ENCODE measurements at places on chromosomes 2 and 18.

- peak; percentile 52 for DNase-seq
Observed at GRCh38 chr18:62716619-62717168, 1.4 kb downstream of the PHLPP1 start.

DNA sequence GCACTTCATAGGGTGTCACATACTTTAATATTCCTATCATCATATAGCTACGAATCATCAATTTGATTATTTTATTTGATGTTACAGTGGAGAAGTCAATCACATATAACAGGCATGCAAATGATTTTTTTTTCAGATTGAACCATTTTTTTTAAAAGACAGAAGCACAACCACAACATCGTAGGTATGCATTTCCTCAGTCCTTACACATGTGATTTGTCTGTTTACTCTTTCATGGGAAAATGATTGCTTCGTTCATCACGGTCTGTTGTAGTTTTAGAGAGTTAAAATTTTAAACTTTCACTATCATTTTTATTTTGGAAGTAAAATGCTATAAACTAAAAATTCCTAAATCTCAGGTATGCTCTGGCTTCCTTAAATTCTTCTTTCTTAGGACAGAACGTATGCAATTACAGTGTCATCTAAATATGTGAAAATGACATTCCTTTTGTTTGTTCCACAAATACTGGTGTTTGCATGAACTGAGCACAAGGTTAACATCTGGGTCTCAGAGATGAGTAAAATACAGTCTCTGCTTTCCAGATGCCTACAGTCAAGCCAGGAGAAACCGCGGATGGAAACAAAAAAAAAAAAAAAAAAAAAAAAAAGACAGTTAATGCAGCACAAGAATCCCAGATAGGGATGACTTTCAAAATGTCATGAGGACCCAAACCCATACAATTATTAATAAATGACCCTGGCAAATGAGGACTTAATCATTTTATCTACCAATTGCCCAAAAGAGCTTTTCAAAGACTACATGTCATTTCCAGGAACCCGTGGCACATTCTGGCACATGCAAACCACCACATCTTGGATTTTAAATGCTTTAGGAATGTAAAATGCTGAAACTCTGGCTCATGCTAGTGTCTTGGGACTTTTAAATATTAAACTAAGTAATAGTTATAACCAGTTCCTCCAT, 201.2 kb downstream of the LRP1B start:
- DNase-seq = no peak

DNA sequence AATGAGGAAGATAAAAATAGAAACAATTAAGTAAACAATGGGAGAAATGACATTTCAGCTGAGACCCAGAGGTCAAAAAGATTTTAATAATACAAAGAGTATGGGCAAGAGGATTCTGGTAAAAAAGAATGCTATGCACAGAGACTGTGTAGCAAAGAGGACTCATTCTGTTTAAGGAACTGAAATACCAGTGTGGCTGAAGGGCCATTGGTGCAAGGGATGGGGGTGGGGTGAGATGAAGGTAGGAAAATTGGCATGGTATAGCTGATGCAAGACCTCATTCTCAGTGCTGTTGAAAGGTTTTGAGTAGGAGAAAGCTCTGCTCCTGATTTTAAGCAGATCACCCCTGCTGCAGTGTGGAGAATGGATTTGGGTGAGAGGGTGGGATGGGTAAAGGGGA, 10.8 kb downstream of the GALNT1 start:
- no peak for DNase-seq

DNA sequence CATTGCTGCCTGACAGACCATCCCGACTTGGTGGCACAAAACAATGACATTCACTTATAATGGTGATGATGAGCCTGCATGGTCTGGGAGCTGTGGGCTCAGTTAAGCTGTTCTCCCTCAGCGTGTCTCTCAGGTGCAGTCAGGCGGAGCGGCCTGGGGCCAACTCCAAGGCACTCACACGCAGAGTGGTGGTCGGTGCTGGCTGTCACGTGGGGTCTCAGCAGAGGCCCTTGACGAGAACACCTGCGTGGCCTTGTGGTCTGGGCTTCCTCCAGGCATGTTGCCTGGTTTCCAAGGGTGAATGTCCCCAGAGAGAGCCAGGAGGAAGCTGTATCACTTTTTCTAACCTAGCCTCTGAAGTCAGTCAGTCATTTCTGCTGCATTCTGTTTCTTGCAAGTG, 29.8 kb downstream of the ARMC9 start:
- DNase-seq = no peak

GRCh38 chr2:129320288-129320687, 659.2 kb upstream of the RAB6C start:
- no peak for DNase-seq

- no peak for DNase-seq
Observed at GRCh38 chr18:49544362-49544761, 17.5 kb upstream of the LIPG start.

DNA sequence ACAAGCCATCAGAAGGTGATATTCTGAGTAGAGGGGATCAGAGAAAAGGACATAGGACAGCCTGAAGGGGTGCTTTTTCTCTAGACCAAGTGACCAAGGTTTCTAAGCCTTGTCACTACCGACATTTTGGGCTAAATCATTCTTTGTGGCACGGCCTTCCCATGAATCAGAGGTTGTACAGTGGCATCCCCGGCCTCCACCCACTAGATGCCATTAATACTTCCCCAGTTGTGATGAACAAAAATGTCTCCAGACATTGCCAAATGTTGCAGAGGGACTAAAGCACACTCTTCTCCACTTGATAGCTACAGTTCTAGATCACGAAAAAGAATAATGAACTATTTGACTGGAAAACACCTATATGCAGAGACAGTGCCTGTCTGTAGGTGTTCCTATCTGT, 143.6 kb downstream of the PID1 start:
- no peak for DNase-seq

- DNase-seq = no peak
Observed at GRCh38 chr2:62469114-62469513, 36.9 kb downstream of the TMEM17 start.

DNA sequence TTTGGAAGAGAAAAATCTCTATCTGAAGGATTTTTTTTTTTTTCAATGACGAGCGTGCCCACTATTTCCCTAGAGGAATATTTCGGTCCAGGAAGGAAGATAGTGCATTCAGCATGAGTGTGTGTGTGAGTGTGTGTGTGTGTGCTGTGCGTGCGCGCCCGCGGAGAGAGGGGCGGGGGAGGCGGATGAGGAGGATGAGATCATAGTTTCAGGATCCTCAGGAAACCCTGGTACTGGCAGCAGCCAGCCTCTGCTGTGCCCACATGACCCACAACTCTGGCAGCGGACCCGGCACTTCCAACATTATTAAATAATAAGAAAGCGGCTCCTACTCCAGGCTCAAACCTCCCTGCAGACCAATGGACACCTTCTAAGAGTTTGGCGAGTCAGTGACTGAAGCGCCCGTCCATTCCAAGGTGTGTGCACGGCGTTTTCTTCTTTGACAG, 217.0 kb upstream of the DTNA start:
- DNase-seq = peak; percentile 81

GRCh38 chr18:28736223-28736622, 559.3 kb upstream of the CDH2 start:
- DNase-seq = no peak

GRCh38 chr2:9417725-9418124, 5.6 kb downstream of the ITGB1BP1 start:
- no peak for DNase-seq

- DNase-seq = no peak
Observed at GRCh38 chr18:62452280-62452831, 70.5 kb upstream of the ZCCHC2 start.

DNA sequence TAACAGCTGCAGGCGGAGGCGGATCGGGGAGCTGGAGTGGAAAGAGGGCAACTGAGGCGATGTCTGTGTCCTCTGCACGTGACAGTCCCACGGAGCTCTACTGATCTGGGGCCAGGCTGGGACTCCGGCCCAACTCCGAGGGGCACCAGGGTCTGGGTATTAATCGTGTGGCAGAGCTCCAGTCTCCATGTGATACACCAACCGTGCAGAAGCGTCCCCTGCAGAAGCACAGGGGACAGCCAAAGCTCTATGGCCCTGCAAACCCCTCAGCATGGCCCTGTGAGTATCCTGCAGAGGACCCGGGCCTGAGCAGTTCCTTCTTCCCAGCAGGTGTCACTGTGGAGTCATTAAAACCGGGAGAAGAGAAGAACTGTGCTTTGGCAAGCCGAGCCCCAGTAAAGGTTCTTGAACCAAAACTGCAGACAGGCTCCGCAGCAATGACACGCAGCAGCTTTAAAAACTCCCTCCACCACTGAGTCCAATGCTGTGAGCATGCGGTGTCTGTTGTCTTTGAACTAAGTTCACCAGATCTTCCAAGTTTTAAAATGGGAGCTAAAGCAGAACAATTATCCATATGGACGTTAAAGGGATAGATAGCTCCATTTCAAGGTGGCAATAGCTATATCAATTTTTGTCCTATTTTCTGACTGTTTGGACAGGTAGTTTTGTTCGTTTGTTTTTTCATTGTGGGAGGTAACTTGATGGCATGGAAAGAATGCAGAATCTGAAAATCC, 79.4 kb downstream of the TMEM182 start:
- DNase-seq = peak; percentile 47

DNA sequence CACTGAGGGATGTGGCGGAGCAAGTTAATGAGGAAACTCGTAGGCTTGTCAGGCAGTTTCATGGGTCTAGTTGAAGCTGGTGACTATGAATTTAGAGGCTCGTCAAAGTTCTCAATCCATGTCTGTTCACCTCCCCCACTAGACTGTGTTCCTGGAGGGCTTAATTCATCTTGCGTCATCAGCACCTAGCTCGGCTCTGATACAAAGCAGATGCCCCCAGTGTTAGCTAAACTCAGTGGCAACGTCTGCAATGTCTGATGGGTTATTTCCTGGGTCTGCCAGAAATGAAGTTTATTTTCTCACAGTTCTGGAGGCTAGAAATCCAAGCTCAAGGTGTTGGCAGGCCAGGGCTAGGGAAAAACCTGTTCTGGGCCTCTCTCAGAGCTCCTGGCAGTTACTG, 140.6 kb downstream of the PID1 start:
- no peak for DNase-seq

DNA sequence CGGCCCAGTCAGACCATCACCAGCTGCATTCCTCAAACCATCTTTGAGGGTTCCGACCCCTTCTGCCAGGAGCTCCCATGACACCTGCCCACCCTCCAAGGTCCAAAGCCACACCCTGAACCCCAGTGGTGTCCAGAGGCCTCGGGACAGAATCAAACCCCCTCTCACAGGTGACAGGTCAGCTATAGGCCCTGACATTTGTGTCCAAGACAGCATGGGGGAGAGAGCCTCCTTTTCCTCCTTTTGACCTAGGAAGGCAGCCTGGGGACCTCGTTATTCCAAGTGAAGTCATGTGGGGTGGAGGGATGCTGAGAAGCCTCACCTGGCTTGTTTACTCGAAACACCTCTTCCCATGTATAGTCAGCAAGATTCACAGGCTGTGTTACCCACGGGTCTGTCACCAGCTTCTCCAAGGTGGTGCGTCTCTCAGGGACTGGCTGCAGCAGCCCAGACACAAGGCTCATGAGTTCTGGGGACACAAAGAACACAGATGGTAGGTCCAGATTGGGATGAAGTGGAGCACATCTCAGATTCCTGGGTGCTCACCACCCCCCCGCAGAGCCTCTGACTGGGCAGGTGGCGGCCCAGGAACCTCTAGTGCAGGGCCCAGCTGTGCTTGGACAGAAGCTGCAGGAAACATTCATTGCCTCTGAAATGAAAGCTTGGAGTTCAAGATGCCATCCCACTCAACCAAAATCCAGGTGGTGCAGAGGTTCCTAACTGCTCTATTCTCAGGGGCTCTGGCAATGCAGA, 5.1 kb upstream of the MTERF4 start:
- no peak for DNase-seq

DNA sequence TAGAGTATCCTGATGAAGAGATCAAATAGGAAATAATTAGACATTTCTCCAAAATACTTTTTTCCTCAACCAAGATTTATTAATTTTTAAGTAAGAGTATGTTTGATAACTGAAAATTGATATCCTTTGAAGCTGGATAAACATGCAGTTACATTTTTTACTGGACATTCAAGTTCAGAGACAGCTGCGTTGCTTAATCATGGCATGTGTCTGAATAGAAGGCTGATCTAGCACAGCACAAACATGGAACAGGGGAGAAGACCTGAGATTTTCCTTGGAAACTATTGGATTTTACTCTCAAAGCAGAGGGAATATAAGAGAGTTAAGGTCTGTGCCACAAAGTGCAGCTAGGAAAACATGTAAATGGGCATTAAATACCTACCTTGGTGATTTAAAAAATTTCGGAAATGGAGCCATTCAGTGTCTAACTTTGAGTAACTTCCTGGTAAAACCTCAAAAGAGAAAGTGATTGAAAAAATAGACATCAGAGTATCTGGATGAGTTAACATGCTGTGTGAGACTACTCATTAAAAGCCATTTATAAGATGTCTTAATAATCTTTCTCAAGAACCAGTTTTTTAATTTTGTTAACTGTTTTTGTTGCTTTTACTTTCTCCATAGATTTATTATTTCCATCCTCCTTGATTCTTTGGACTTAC, 31.8 kb downstream of the CRIM1 start:
- no peak for DNase-seq

GRCh38 chr2:38262069-38262871, 114.8 kb downstream of the ATL2 start:
- DNase-seq = no peak

- DNase-seq = no peak
Observed at GRCh38 chr2:241977557-241978300, 108.2 kb downstream of the RTP5 start.

GRCh38 chr18:64165906-64166305, 17.0 kb upstream of the LINC00305 start:
- no peak for DNase-seq

GRCh38 chr2:11213090-11213638, 57.9 kb downstream of the SLC66A3 start:
- no peak for DNase-seq

- DNase-seq = no peak
Observed at GRCh38 chr18:65487569-65487968, 263.2 kb upstream of the CDH7 start.

- DNase-seq = no peak
Observed at GRCh38 chr2:158499383-158499782, 42.6 kb downstream of the PKP4 start.

- no peak for DNase-seq
Observed at GRCh38 chr2:102037681-102038080, 45.9 kb downstream of the IL1R2 start.

DNA sequence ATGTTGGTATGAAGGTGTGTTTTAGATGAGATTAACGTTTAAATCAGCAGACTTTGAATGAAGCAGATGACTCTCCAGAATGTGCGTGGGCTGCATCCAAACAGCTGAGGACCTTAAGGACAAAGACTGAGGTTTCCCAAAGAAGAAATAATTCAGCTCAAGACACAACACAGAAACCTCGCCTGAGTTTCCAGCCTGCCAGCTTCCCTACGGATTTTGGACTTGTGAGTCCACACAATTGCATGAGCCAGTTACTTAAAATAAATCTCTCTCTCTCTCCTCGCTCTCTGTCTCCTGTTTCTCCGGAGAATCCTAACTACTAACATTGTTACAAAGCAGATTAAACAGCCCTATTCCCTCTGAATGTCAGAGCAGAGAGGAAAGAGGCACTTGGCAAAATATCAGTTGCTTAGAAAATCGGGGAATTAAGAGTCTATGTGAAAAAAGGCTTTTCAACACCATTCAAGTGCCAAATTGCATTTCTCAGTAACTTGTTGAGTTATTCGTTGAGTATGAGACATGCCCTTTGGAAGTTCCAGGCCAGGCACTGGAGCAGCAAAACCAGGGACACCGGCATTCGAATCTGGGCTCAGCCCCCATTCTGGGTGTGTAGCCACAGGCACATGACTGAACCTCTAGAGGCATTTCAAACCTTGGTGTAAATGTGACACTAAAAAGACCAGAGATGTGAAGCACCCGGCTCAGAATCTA, 174.6 kb upstream of the PID1 start:
- DNase-seq = no peak

Data from NCI-H1105 treated with DMSO at 0.1 percent for 48 hours (cell line).